CD4-positive, alpha-beta T cell (primary cell): ENCODE measurements at places on chromosomes 13 and 19.
A peak's percentile ranks its signal among the peaks of the same experiment; 100 is the strongest.

- DNase-seq: no peak
Observed at GRCh38 chr19:16455489-16455888, 16.3 kb downstream of the EPS15L1 start.

GRCh38 chr19:16519230-16519687, 23.0 kb downstream of the CHERP start:
- DNase-seq: no peak

GRCh38 chr13:51771418-51772104, 32.4 kb downstream of the DHRS12 start:
- DNase-seq: no peak

DNA sequence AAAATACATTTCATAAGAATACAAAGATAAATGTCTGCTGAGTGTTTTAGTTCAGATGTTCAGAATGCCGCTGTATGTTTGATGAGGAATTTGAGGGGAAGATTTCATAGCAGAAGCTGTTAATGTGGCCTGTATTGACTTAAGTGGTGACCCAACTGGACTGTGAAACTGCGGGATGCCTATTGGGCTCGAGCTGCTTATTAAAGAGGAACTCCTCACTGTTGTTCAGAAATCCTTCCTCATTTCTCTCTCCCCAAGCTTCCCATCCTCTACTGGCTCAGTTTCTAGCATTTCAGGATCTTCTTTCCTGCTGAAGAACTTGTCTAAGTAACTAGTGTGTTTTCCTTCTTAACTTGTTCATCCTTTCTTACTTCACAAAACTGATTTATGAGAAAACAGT, 20.4 kb downstream of the DGKH start:
- DNase-seq: no peak

DNA sequence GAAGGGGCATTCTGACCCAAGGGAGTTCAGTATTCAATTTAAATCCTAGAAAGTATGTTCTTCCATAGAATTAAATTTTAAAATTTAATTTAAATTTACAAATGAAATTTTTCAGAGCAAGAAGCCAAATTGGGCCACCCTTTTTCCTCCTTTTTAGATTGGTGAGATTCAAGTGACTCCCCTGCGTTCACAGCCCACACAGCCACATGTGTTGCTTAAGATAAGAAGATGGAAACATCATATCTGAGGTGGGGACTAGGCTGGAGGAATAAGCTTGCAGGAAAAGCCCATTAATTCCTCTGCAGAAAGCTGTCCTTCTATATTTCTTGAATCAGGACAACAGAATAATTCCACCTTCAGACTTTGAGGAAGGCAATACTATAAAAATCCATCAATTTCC, 392.7 kb upstream of the ZNF507 start:
- no peak for DNase-seq

GRCh38 chr13:71513411-71514033, 353.5 kb downstream of the DACH1 start:
- DNase-seq: no peak

GRCh38 chr19:14112051-14112808, 5.3 kb downstream of the PRKACA start:
- DNase-seq: peak; percentile 18

DNA sequence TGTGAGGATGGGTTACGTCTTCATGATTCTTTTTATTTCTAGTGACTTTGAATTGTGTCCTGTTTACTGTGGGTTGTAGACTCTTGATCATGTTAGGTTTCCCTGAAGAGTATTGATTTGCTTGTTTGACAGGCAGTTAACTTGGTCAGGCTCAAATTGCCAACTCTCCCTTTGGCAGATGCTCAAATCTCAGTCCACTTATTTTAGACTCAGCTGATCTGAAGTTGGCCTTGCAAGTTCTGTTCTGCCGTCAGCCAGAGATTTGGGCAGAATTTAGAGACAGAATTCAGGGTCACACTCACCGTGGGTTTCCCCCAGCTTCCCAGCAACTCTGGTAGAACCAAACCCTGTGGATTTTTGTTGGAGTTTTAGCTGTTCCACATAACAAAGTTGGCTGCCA, 71.6 kb upstream of the TEX29 start:
- DNase-seq: no peak

DNA sequence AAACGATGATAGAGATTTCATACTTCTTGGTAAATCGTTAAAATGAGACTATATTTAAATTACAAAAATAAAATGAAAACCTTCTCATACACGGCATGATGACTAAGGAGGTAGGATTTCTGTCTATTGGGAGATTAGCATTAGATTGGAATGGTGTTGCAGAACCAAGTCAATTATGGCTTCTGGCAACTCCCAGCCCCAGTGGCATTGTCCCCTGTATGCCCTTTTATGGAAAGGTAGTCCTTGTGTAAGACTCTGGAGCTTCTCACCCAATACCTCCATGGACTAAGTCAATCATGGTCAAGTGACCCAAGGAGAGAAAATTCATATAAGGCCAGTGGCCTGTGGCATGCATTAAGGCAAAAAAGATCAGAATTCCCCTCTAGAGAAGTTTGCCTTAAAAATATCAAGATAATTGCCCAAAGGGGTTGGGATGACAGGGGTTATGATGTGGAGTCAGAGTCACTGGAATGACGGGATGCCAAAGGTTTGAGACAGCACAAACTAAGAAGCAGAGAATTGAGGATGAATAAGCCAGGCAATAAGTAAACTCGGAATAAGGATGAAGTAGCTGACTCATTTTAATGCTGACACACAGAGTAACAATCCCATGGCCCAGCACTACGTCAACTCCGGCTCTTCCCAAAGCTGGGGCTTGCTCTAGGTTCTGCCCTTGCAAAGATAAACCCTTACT, 57.8 kb upstream of the POSTN start:
- no peak for DNase-seq

DNA sequence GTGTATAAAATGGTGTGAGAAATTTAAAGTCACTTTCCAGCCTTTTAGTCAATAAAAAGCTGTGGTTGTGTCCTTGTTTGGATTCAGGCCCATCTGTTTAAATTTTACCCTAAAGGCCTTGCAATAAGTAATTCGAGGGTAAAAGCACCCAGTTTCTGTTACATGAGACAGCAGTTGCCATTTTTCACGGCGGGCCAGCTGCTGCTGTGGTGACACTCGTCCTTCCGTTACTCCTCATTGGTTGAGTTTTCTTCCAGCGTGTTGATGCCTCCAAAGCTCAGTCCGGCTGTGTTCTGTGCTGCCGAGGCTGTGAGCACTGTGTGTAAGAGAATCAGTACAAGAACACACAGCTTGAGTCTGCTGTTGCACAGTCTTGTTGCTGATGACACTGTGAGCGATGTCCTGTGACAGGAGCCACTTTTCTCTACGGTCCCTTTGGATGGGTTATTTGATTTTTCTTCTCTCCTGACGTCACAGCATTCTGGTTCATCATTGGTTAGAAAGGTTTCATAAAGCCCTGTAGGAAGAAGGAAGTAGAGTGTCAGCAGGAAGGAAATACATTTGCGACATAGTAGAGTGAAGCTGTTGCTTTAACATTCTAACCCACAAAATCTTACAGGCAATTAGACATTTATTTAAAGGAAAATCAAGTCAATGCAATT, 602.5 kb upstream of the ARGLU1 start:
- no peak for DNase-seq

GRCh38 chr19:4186087-4186993, 3.9 kb downstream of the ANKRD24 start:
- peak; percentile 75 for DNase-seq

DNA sequence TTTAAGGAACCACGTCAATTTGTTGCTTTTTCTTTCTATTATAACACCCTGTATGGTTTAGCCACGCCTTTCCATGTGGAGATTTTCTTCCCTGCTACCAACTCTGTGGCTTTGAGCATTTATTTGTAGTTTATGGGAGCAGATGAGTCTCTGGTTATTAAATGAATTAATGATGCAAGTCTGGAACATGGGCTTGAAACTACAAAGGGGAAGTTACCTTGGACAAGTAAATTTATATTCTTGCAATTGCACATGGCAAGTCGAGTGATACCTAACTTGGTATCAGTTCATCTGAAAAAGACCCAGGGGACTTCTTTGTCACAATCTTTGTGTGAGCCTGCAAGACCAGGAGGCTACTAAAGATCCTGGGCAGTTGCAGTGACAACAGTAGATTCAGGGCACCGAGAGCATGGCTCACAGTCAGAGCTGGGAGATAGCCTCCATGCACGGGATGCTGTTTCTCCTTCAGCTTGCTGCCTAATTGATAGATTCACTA, 24.4 kb downstream of the B3GLCT start:
- DNase-seq: no peak

- DNase-seq: no peak
Observed at GRCh38 chr13:114315074-114315785, 927 bp downstream of the CHAMP1 start.

GRCh38 chr19:15644816-15645215, 4.1 kb downstream of the CYP4F3 start:
- DNase-seq: no peak

DNA sequence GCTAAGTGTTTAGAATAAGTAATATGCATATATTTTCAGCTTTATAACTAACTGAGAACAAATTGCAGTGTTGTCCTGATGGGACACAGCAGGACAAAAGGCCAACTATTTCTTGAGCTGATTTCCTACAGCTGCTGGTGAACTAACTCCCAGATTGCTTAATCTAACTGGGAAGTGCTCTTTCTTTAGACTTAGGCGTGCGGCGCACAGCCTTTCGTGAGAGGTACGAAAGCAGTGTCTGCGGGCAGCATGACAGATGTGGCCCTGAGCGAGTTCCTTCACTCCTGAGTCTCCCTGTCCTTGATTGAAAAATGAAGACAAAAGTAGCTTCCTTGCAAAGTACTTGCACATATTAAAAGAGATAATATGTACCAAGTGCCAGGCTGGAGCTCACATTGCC, 47.3 kb upstream of the NPAS1 start:
- DNase-seq: no peak

DNA sequence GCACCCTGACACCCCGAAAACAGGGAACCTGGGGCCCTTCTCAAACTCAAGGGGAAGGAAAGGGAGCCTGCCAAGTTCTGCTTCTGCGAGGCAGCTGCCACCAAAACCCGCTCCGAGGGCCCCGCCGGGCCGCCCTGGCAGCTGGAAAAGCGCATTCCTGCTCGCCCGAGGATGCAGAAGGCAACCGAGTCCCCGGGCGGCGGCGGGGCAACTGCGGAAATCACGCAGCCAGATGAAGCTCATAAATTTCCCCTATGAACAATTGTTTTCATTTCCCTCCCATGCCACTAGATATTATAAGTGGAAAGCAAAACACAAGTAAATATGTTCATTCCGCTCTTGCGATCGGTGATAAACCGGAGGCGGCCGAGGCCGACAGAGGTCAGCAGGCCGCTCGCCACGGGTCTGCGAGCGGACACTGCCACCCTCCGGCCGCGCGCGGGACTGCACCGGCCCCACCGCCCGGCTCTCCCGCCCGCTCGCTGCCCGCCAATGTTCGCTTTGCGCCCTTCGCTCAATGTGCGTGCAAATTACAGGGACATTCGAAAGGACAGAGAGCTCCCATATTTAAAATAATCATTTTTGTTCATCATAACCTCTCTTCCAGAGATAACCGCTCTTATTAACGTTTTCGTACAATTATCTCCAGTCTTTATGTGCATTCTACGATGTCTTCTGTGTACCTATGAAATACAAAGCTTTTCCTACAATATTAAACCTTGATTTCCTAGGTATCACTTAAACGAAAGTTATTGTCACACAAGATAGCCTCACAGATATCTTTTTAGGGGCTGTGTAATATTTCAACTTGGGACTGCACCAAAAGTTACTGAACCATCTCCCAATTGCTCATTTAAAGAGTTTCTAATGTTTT, 120.8 kb upstream of the ZNF507 start:
- peak; percentile 67 for DNase-seq

DNA sequence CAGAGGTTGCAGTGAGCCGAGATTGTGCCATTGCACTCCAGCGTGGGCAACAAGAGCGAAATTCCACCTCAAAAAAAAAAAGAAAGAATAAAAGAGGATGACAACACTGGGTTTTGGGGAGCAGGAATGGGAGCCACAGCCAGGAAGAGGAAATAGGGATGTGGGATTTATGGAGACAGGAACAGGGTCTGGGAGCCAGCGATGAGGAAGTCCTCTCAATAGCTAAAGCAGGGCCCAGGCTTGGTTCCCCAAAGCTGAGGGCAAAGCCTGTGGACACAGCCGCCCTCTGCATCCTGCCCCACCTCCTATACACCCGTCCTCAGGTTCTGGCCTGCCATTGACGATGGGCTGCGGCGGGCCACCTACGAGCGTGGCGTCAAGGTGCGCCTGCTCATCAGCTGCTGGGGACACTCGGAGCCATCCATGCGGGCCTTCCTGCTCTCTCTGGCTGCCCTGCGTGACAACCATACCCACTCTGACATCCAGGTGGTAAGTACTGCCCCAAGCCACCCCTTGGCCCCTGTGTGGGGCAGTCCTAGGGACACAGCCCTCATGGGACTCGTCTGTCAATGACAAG, 13.6 kb downstream of the HIPK4 start:
- no peak for DNase-seq

- DNase-seq: peak; percentile 63
Observed at GRCh38 chr19:518598-519231, 11.4 kb downstream of the TPGS1 start.

DNA sequence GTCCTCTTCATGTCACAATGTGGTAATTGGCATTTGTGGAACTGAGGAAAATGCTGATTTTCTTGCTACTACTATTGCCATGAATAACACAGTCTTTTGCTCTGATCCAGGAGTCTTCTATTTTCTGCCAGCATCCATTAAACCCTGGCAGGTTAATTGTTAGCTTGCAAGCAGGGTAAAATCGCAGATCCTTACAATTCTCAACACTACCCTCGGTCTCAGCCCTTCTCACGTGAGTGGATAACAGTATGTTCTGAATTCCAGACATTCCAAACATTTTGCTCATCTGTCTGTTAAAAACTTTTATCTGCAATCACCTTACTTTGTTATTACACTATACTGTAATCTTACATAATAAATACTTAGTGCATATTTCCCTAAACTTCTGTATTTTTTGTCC, 251.3 kb upstream of the ATXN8OS start:
- no peak for DNase-seq

DNA sequence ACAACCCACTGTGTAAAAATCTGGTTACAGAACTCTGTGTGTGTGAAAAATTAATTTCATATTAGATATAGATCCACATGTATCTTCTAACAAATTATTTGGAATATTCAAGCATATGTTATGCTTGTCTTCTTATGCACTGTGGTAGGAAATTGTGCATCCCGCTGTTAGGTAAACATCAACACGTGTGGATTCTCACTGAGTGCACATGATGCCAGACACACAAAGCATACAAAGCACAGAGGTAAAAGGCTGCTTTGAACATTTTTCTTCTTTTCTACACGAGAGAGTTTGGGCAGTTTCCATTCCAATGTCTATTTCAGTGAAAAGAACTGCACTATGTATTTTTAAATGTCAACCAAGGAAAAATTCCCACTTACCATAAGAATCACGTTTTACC, 354.9 kb downstream of the PCDH9 start:
- no peak for DNase-seq

DNA sequence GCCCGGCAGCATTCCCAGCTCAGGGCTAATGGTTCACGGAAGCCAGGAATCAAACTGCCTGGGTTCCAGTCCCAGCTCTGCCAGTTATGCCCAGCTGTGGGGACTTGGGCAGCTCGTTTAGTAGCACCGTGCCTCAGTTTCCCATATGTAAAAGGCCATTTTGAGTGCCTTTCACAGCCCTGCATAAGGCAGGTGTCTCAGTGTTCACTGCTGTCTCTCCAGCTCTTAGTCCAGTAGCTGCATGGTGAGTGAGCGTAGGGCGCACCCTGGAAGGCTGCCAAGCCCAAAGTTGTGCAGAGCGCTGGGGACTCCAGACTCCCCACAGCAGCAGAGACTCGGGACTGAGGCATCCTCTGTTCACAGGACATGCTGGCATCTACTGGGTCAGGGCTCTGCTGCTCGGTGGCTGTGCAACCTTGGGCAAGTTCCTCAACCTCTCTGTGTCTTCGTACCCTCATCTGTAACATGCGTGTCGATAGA, 5.5 kb downstream of the RPL28 start:
- DNase-seq: no peak

- no peak for DNase-seq
Observed at GRCh38 chr19:39515551-39516191, 732 bp downstream of the SELENOV start.
